ENCODE measurements at places on chromosomes 1 and 21.

GRCh38 chr1:201887116-201887866, 1.4 kb upstream of the SHISA4 start:
- no peak for DNase-seq

DNA sequence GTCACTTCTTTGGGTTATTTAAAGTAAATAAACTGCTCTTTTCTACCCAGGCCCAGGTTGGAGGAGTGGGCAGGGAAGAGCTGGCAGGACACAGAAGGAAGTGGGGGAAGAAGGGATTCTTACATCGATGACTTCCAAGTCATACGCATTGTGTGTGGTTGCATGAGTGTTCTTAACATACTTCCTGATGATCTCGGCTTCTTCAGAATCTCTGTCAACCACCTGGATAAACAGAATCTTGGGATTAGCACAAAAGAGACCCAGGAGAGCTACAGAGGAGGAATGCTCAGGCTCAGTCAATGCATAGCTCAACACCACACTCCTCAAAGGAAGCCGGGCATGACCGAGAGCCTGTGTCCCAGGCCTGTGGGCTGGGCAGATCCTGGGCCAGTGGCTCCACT, 42.1 kb downstream of the PARP1 start:
- no peak for DNase-seq

DNA sequence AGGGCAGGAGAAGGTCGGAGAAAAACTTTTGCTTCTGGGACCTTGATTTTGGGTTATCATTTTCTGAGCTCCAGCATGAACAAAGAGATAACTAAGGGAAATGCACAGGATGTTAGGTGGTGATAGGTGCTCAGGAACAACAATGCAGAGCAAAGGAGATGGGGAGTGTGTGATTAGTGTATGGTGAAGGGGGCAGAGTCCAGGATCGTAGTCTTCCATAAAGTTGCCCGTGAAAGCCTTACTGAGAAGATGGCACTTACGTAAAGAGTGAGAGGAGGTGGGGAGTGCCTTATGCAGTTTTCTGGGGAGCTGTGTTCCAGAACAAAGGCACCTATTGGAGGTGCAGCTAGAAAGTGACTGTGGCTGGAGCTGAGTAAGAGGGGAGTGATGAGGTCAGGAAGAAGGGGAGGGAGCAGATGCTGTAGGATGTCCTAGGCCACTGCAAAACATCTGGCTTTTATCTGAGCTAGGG, 11.6 kb downstream of the KCNK1 start:
- no peak for DNase-seq

- DNase-seq = no peak
Measured at GRCh38 chr1:24727501-24728216, 17.6 kb upstream of the CLIC4 start.

- DNase-seq = no peak
Measured at GRCh38 chr1:15100880-15101760, 52.4 kb upstream of the TMEM51 start.

Data from NCI-H1105 treated with DMSO at 0.1 percent for 48 hours (cell line).